ENCODE measurements at places on chromosomes 13 and 19.

DNA sequence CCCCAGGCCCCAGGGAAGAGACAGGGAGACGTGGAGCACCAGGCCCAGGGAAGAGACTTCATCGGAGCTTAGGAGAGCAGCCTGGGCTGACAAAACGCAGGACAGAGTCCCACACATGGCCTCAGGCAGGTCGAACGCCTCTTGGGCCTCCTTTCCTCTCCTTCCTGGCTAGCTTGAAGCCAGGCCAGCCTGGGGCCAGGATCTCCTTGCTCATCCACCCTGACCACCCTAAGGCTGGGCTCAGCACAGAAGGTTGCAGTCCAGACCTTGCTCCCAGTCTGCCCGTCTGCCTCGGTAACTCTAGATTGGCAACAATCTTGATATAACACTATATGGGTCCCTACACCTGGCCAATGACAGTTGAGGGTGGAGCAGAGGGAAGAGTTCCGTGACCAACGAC is 10.1 kb downstream of the PPP6R1 start:
- no peak for DNase-seq

DNA sequence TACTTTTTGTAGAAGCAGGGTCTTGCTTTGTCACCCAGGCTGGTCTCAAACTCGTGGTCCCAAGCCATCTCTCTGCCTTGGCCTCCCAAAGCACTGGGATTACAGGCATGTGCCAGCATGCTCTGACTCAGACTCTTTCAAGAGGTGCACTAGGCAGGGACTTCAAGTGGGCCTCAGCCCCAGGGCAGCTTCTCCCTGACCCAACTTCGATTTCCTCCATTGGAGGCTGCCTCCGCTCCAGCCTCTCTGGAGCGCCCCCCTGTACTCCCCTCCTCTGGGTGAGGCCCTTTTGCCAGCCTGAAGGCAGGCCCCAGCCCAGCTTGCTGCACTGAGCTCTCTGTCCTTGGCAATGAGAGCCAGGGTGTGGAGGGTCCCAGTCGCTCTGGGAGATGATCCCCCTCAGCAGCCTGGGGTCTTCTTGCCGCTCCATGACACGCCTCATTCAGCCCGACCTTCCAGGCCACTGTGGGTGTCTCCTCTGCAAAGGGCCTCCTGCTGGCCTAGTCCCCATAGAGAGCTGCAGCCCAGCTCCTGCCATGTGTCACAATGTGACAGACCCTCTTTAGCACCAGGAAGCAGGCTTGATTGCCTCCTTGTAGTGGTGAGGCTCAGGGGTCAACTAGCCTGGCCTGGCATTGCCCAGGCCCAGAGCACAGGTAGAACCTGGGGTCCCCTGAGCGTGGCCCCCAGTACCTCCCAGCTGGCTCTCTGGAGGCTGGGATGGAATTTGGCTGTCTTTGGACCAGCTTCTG is 16.4 kb downstream of the CARM1 start:
- DNase-seq = no peak

GRCh38 chr13:84431646-84432045 is 549.4 kb upstream of the SLITRK1 start:
- no peak for DNase-seq

DNA sequence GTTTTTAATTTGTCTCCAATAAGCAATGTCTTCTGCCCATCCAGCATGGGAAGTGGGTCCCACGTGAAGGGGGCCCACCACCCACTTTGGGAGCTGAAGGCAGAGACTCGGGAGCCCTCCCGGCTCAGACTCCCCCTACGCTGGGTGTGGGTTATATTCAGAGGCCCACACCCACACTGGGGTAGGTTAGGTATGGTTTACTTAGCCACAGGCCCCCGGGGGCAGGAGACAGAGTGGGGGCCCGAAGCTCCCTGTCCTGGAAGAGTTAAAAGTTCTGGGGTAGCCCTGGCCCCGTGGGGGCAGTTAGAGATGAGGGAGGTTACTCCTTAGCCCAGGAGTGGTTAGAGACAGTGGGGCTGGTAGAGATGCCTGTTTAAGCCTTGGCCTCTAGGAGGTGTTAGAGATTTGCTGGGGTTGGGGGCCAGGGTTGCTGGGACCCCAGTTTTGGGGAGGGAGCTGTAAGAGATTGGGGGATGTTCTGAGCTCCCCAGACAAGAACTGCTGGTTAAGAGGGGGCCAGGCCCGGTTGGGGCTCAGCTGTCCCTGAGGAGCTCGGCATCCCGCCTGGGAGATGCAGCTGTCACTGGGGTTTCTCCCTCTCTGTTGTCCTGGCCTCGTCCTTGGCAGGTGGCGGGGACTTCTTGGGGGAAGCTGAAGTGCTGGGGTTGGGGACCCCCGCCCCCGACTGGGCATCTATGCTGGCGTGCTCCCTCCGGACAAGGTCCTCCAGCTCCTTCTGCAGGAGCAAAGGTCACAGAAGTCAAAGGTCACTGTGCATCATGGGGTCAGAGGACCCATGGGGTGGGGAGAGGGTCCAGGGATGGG is 712 bp upstream of the RINL start:
- DNase-seq = no peak

- DNase-seq = no peak
Observed at GRCh38 chr19:43318796-43319314, 34.6 kb upstream of the CD177 start.

DNA sequence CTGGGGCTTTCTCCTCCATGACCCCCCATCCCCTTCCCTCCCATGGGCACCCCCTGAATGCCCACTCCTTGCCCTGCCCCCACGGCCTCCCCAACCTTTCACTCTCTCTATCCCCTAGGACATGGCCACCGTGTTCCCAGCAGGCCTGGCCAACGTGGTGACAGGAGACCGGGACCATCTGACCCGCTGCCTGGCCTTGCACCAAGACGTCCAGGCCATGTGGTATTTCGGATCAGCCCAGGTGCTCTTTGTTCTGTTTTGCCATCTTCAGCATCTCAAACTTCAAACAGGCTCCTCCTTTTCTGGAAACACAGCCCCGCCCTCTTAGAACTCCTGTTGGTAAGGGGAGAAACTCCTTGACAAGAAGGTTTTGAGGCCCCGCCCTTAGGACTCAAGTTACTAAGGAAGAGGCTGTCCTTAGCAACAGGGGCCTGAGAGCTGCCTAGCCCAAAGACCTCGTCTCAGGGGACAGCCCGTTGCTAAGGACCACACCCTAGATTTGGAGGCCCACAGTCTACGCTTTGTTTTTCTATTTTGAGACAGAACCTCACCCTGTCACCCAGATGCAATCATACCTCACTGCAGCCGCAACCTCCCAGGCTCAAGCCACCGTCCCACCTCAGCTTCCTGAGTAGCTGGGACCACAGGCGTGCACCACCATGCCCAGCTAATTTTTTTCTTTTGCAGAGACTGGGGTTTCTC is 5.1 kb upstream of the FLT3LG start:
- DNase-seq = peak; percentile 89

- DNase-seq = no peak
Observed at GRCh38 chr13:30808600-30808999, 73.3 kb downstream of the ALOX5AP start.

- DNase-seq = no peak
Observed at GRCh38 chr19:6249296-6249695, 30.5 kb downstream of the MLLT1 start.

DNA sequence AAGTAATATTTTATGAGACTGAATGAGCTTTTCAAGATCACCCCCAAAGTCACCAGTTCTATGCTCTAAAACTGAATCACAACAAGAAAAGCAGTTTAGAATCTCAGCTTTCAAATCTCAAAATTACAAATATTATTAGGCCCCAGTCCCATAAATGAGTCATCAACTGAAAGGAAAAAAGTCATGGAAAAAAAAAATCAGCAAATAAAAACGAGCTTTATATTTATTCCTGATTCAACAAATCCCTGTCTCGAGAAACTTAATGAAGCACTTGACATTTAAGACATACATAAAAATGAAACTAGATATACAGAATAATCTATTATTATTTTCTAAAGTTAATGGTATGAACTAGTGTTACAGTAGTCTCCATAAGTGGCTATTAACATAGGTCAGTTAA is 203.0 kb downstream of the DIAPH3 start:
- no peak for DNase-seq

DNA sequence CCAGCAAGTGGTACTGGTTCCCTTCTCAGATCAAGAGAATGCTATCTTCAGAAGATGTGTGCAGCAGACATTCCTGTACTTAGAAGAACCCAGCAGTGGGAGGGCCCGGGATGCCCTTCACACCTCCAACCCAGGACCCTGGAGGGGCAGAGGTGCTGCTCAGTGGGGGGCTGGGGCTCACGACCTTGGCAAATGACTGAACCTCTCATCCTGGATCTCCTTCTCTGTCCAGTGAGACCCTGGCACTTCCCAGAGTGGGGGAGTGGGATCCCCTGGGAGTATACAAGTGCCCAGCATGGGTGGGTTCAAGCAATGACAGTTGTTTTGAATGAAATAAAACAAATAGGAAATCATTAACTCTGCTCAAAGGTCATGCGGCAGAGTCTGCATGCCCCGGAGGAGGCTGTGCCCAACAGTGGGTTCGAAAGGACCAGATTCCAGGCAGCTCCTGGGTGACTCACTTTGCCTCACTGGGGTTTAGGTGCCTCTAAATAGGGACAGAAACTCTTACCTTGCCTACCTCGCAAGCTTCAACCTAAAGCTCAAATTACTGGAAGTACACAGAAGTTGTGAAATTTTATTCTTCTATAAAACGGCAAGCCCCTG is 26.9 kb downstream of the GGACT start:
- DNase-seq = no peak

DNA sequence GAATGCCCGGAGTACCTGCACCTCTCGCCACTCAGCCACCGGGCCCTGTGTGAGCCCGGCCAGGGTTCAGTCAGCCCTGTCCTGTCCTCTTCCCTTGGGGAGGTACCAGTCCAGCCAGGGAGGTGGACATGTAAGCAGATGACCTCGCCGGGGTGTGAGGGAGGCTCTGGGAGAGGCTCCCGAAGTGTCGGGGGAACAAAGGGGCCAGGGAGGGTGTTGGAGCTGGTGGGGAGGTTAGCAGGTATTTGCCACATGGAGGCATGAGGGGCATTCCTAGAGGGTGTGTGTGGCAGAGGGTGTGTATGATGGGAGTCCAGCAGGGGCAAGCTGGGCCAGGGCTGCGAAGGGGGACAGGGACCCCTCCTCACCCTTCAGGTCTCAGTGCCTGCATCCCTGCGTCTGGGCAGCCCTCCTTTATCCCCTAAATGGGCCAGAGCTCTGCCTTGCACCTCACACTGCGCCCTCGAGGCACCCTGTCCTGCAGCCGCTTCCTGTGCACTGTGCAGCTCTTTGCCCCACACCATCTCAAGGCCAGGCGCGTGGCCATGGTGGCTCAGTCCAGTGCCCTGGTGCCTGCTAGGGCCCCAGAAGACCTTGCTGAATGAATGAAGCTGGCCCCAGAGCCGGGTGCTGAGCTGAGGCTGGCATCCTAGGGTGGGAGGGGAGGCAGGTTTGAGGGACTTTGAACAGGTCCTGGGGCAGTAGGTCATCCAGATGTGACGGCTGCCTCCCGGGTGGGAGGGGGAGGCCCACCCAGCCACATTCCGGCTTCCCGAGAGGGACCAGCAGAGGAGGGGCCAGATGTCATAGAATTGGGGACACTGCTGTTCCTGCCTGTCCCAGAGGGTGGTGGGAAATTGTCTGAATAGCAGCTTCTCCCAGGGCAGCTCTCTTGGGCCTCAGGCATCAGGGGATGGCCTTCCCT is 3.1 kb downstream of the DDA1 start:
- DNase-seq = no peak

DNA sequence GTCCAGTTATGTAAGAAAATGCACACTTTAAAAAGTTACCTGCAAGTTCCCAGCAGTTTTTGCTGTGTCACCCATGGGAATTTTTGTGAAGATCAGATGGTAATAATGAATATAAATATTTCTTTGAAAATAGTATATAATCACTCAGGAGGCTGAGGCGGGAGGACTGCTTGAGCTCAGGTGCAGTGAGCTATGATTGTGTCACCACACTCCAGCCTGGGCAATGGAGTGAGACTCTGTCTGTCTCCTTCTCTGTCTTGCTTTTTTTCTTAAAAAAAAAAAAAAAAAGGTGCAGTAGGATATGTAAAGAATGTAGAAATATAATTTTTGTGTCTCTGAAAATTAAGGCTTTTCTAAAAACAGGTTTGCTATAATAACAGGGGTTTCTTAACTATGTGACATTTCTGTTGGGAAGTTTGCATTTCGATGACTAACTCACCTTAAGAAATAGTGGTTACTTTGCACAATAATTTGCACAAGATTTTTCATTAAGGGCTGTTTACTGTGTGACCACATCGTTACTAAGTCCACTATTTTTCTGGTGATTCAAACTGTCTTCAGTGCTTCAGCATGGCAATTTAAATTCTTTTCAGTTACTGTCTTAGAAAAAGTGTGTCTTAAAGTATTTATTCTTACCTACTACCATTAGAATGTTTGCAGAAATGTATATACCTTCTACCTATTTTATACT is 37.3 kb downstream of the DNAJC3 start:
- DNase-seq = no peak

- no peak for DNase-seq
Observed at GRCh38 chr13:69600811-69601210, 506.8 kb upstream of the ATXN8OS start.

DNA sequence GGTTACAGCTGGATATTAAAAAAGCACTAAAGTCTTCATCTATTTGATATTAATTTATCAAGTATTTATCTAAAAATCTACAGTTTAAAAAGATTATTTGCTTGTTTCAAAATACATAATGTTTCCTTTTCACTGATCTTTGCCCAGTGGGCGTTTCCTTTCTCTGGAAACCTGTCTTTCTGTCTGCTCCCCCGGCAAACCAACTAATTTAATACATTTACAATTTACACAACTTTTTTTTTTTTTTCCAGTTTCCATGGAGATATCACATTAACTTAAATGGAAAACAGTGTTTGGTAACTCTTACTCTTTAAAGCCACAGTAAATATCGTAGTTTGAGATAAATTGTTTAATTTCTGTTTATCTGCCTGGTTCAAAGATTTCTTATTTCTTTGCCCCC is 5.3 kb downstream of the GPC6 start:
- DNase-seq = no peak

DNA sequence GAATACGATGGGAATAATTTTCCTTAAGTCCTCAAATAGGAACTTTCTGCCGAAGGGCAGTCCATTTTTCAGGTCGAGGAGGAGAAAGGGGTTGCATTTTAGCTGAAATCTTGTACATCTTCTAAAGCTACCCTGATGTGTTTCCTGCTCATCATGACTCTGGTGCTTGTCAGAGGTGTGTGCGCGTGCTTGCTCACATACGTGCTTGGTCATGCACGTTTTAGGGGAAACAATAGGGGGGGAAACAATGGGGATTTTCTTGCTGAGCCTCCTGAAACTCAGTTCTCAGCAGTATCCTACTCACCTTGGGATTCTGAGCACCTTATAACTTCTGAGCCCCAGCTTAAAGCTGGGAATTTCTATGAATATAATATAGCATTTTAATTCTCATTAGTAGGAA is 44.7 kb downstream of the TM9SF2 start:
- DNase-seq = no peak

DNA sequence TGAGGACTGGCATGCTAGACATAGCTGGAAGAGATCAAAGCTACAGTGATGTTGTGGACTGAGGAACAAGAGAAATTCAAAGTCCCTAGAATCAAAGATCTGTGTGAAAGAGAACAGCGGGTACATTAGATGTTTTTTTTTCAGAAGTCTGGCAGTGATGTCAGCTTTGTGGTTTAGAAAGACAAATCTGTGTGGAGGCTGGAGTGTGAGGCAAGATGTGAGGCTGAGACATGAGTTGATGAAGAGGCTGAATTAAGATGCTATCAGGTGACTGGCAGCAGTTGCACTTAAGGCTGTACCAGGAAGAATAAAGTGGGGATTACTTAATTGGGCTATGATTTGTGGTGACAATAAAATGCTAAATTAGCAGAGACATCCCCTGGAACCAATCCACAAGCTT is 46.5 kb downstream of the DNAJC3 start:
- DNase-seq = no peak

GRCh38 chr13:73355134-73355533 is 296.3 kb downstream of the KLF5 start:
- DNase-seq = no peak

- no peak for DNase-seq
Observed at GRCh38 chr19:34096020-34096915, 76.0 kb upstream of the LSM14A start.

All from NCI-H187 (cell line).